ENCODE measurements at places on chromosomes 5 and 9. TPM values are rescaled to one million over a fixed set of nuclear protein-coding genes. Genes with fewer than 3 reads are reported as not detected.

Gene PCDHA2
- 0.20 TPM for total RNA-seq

Gene ACTBL2
- total RNA-seq = not detected

Gene GTF3C5
- total RNA-seq = 88.9 TPM

Gene CDX1
- total RNA-seq = 0.22 TPM

Gene SPATA31D4
- not detected for total RNA-seq

- DNase-seq = no peak
Measured at GRCh38 chr9:102253099-102253498, 514.7 kb upstream of the GRIN3A start.

DNA sequence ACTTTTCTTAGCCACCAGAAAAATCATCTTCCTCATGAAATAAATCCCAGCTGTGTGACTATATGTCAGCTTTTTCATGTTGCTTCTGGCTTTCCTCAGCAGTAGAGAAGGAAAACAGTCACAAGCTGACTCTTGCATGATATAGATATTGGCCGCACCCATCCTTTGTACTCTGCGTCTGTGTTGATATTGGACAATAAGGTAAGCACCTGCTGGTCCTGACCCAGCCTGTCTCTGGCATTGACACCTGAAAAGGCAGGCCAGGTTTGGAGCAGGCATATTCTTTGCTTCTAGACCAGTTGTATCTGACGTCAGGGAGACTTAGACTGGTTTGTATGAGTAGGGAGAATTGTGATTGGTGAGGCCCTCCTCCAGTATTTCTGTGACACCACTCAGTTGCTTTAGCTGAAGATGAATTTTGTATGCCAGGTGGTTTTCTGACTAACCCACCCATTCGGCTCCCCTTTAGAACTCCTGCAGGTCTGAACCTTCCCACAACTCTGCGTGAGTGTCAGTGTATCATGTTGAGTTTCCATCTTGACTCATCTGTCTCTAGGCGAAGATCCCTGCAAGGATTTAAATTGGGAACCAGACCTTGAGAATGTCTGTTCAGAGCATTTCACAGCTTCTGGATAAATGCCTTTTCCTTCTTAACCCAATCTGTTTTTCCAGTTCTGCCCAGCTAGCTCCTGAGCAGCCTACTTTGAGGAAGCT is 151.2 kb upstream of the RUSC2 start:
- no peak for DNase-seq

- DNase-seq = peak; percentile 86
Measured at GRCh38 chr9:36855448-36856315, 178.4 kb downstream of the PAX5 start.

GRCh38 chr9:106796771-106797170 is 66.2 kb upstream of the ZNF462 start:
- DNase-seq = no peak

- no peak for DNase-seq
Measured at GRCh38 chr5:17727098-17727497, 92.8 kb downstream of the TAF11L14 start.

DNA sequence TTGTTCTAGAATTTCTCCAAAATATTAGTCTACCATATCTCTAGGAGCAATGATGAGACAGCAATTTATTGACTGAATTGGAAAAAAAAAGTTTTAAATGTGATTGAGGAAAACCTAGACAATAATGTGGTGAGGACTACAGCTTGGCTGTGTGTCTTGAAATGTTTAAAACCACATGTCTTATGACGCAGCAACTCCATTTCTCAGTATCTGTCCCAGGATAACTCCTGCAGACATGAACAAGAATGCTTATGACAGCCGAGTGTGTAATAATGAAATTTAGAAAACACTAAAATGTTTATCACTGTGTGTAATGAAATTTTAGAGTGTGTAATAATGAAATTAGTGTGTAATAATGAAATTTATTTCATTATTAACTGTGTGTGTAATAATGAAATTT is 254.1 kb upstream of the DAPK1 start:
- no peak for DNase-seq

- DNase-seq = no peak
Measured at GRCh38 chr5:99315413-99316183, 386.8 kb upstream of the CHD1 start.

- DNase-seq = peak; percentile 68
Measured at GRCh38 chr5:158074992-158075769, 216.2 kb upstream of the CLINT1 start.

DNA sequence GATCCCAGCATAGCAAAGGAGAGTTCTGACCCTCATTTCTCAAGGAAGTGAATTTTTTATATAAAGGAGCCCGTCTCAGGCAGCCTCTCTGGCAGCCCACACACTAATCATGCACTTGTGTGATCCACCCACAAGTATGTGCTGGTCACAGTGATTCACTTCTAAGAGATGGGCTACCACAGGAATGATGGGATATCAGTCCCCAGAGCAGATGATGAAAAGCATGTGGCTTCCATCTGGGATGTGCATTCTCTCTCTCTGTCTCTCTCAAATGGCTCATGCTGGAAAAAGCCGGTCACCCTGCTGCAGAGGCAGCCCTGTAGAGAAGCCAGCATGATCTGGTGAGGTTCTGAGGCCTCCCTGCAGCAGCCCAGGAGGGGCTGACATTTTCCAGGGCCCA is 74.2 kb upstream of the ADCY2 start:
- no peak for DNase-seq

DNA sequence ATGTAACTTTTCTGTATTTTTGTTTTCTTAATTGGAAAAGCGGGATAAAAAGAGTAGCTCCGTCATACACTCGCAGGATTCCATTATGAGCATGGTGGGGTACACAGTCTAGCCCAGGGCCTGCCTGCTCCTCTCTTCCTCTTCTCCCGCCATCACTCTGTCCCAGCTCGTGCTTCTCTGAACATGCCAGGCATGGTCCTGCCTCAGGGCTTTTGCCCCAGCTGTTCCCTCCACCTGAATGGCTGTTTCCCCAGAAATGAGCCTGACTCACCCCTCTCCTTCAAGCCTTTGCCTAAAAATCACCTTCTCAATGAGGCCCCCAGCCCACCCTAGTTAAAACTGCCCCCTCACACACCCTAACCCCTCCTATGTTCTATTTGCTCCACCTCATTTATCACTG is 4.5 kb downstream of the CORO2A start:
- DNase-seq = no peak

- no peak for DNase-seq
Measured at GRCh38 chr5:58024151-58024550, 435.7 kb downstream of the PLK2 start.

- no peak for DNase-seq
Measured at GRCh38 chr9:130537346-130538050, 41.9 kb upstream of the FUBP3 start.

GRCh38 chr5:133618141-133618540 is 5.8 kb upstream of the FSTL4 start:
- no peak for DNase-seq

- no peak for DNase-seq
Measured at GRCh38 chr5:39616131-39616530, 191.4 kb upstream of the DAB2 start.

- DNase-seq = peak; percentile 53
Measured at GRCh38 chr9:96140296-96141127, 161.5 kb downstream of the HSD17B3 start.

GRCh38 chr9:11235061-11235460 is 622.3 kb upstream of the PTPRD start:
- no peak for DNase-seq

- DNase-seq = no peak
Measured at GRCh38 chr5:134600600-134600999, 32.0 kb downstream of the SAR1B start.

- DNase-seq = no peak
Measured at GRCh38 chr5:140328036-140328764, 18.2 kb downstream of the HBEGF start.

DNA sequence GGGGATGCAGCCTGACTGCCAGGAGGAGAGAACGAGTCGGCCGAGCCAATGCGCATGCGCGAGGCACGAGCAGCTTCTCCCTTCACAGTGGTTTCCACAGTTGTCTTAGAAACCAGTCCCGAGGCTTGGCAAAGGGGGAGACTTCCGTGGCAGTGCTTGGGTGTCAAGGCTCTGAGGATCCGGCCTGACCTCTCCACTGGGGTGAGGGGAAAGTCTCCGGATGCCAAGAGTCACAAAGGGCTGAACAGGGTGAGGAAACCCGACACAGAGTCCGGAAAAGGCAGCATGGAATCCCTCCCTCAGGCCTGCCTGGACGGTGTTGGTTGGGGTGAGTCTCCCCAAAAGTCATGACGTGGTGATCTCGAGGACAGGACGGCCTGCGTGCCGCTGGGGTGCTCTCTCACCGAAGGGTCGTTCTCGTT is 475.5 kb downstream of the SPATA31A7 start:
- DNase-seq = no peak

Data from H9 (cell line).